NCI-H2081 (cell line): ENCODE measurements at places on chromosomes 2 and 18.

- no peak for DNase-seq
Observed at GRCh38 chr2:161033059-161033660, 127.1 kb upstream of the TANK start.

DNA sequence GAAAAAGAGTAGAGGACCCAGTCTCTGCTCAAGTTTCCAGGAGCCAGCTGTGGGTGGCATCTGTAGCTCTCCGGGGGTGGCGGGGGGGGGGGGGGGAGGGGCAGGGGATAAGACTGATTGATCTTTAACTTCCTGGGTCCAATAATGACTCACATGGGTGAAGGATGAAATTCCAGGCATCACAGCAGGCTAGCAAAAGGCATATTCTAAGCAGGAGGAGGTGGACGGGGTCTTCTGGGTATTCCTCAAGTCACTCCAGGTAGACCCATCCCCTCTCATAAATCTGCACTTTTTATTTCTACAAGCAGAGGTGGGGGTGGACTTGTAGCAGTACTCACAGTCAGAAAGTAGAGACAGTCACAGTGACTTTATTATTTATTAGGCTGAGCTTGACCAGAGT lies 85.5 kb upstream of the TMEM247 start:
- no peak for DNase-seq

- peak; percentile 59 for DNase-seq
Observed at GRCh38 chr2:10520154-10520553, 72.0 kb upstream of the ODC1 start.

DNA sequence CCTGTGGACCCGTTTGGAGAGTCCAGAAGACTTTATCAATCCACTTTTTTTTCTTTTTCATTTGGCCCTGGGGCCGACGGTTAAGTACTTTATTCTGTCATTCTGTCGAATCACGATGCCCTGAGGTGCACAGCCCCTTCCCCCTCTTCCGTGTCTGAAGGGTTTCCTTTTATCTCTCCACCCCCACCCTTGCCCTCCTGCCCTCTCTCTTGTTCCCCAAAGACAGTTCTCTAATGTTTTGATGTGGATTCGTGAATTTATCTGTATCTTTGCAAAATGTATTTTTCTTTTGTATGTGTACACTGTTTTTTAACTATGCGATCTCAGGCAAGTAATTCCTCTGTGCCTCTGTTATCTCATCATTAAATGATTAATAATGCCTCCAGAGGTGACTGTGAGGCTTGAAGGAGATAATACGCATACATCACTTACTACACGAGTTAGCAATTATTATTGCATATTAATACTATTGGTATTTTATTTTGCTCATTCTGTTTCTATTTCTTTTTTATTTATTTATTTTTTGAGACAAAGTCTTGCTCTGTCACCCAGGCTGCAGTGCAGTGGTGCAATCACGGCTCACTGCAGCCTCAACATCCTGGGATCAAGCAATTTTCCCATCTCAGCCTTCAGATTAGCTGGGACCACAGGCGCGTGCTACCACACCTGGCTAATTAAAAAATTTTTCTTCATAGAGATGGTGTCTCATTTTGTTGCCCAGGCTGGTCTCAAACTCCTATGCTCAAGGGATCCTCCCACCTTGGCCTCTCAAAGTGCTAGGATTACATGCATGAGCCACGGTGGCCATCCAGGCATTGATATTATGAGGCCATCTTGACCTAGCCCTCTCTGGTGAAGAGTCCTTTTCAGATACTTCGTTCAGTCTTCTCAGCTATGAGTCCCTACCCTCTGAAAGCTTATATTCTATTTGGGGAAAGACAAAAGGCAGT lies 1.4 kb upstream of the CASP8 start:
- no peak for DNase-seq

DNA sequence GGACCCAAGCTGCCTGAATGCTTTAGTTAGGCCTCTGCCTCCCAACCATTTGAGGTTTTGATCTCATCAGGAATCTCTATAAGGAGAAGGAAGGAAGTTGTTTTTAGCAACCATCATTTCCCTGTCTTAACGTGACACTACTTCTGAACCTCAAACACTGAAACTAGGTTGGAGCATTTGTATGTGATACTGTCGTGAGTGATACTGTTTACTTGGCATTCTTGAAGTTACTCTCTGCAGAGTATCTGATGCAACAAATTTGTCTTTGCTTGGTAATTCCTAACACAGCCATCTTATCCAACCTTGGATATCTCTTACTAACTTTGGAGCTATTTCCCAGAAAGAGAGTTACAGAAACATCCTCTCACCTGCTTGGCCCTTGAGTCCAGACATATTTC lies 22.1 kb downstream of the TTLL4 start:
- DNase-seq, result no peak
